ENCODE measurements at places on chromosomes 16 and 17.

DNA sequence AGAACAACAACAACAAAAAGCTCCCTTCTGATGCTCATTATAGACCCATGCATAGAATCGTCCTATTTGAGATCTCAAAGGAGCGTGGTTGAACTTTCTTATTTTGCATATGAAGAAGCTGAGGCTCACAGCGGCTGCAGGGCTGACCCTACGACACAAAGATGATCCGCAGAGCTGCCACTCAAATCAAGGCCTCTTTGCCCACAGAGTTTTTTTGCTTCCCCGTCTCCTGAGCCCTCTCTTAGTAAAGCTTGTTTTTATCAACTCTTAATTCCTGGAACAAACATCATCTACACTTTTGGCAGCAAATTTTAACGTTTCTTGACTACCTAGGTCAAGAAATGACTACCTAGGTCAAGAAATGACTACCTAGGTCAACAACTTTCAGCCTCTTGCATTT lies 73.7 kb downstream of the C16orf95 start:
- DNase-seq = no peak

DNA sequence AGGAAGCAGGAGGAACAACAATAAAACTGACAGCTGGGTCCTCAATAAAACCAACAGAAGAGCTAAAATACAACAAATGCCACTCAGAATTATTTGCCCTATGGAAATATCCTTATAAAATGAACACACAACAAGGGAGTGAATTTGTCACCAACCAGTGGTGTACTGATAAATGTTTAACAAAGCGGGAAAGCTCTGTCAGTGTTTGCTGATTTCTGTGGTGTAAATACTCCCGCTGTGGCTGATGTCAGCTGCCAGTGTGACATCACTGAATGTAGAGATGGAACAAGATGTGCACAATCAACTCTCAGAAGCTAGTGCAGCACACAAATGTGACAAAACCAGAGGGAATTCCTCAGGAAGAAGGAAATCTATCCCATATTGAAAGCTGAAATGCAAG lies 51.9 kb downstream of the CDYL2 start:
- no peak for DNase-seq

- no peak for DNase-seq
Measured at GRCh38 chr16:48546774-48547173, 63.2 kb downstream of the N4BP1 start.

DNA sequence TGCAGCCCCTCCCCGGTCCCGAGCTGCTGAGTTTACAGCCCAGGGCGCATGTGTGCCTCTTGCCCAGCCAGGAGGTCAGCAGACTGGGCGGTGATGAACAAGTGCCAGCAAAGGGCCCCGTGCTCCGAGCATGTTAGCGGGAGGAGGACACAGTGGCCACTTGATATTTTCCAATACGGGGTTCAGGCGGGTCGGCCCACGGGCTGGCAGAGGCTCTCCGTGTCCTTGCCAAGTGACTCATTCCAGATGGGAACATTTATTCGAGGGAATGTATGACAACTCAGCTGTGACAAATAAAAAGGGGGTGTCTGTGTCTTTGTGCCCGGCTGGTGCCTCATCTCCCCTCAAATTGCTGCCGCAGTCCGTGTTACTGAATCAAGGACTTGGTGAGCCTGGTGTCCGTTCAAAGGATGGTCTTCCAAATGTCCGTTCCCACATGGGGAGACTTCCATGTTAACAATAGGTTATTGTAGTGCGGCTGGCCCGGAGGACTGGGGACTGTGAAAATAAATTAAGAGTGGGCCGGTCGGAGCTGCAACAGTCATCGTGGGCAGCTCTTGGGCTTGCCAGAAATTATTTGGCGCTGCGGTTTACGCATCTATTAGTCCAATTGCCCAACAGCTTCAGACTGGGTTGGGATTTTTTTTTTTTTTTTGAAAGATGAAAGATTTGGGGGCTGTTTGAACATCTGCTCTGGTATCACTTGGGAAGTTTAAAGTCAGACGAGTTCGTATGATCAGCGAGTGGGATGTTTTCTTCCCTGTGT lies 174.0 kb upstream of the CIBAR2 start:
- DNase-seq = no peak

DNA sequence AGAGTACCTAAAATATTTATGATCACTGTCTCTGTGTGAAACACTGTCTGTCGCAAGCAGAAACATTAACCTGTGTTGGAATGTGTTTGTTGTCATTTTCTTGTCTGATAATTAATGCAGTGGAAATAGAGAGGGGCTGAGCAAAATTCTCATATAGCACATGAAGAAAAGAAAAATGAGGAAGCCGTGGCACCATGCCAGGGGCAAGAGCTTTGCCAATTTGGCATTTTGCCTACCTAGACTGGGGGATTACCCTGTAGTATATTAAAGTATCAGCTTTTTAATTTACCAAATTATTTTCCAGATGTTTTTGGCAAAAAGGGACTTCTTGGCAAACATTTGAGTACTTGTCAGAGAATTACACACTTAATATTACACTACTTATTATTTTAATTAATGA lies 1326.6 kb upstream of the GOT2 start:
- DNase-seq = no peak

DNA sequence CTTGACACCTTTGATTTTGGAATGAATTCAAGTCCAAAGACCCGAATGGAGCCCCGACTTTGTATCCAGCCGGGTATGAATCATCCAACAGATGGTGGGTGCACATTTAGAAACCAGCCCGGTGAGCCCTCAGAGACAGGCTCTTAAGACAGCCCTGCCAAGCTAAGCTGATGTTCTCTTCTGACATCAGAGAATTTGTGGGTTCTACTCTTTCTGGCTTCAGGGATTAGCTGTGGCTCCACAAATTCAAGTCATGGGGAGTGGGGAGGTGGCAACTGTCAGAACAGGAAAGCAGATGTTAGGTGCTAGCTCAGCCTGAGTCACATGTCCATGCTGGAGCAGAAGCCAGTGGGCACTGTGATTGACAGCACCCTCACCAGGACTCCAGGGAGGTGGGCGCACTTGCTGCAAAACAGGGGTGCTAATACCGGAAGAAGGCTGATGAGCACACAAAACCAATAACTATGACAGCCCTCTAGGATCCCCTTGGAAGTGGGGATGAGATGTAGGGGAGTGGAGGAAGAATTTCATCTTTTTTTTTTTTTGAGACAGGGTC lies 31.4 kb upstream of the XYLT2 start:
- DNase-seq = no peak

DNA sequence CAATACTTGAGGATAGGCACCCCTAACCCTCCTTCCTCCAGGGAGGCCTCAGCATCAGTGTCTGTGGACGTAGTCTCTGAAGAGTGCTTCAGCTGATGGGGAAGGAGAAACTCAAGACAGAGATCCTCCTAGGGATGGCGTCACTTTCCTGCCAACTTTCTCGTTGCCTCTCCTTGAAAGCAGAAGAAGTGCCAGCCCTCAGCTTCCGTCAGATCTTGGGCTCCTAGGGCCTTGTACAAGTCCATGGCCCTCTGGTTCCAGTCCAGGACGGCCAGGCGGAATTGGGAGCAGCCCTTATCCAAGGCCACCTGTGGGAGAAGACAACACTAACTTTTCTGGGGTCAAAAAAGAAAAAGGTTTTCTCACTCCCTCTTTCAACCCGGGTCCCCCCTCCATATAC lies 1.3 kb downstream of the SAT2 start:
- DNase-seq = no peak

GRCh38 chr17:81322271-81323082 lies 27.4 kb upstream of the SLC38A10 start:
- peak; percentile 44 for DNase-seq

GRCh38 chr17:47057830-47058229 lies 78.8 kb upstream of the RPRML start:
- no peak for DNase-seq

DNA sequence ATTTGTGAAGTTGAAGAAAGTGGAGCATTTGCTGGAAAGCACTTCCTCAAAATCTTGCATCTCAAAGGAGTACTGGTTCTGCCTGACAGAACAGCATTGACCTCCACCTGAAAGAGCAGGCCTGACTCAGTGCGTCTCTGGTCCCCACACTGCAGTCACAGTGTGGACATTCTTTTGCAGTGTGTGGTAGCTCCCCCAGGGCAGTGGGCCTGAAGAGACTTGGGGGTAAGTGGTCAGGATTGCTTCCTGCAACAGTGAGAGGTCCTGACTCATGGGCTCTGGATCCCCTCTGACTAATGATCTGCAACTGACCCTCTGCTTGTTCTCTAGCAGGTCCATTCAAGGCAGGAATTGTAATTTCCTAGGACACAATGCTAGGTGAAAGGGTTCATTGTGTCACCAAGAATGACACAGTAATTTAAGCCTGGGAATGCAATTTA lies 204.9 kb upstream of the KCNJ16 start:
- no peak for DNase-seq

GRCh38 chr16:83102336-83102735 lies 475.6 kb downstream of the CDH13 start:
- no peak for DNase-seq

DNA sequence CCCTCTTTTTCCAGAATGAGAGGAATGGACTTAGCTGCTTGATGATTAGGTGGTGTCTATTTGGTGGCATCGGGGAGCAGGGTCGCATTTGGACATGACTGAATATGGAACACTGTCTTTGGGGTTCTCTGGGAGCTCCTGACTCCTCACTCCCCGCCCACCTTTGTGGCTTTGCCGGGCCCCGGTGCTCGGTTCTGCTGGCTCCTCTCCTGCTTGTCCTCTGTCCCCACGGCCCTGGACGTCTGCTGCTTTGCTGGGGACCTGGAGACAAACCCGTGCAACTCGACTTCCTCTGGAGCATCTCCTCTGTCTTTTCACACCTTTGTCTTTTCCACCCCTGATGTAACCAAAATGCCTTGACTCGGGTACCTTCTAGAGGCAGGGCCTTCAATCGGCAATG lies 135.7 kb downstream of the IRX3 start:
- no peak for DNase-seq

GRCh38 chr17:12057520-12057919 lies 36.8 kb downstream of the MAP2K4 start:
- no peak for DNase-seq

DNA sequence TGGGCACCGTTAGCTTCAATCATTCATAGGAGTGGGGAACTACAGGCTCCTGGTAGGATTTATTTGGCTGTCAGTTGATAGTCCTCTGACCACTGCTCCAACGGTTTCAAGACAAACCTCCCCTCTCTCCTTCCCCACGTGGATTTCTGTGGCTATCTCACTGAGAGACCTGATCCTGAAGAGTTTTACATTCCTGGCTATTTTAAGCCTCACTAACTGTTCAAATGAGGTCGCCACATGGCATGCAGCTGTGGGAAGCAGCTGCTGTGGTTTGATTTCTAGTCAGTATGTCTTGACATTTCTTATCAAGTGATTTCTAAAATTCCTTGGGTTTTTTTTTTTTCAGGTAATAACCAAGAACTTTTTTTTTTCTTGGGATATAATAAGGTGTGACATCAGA lies 38.3 kb downstream of the CDK5R1 start:
- DNase-seq = no peak

- DNase-seq = no peak
Measured at GRCh38 chr17:17264430-17264829, 16.6 kb downstream of the COPS3 start.

DNA sequence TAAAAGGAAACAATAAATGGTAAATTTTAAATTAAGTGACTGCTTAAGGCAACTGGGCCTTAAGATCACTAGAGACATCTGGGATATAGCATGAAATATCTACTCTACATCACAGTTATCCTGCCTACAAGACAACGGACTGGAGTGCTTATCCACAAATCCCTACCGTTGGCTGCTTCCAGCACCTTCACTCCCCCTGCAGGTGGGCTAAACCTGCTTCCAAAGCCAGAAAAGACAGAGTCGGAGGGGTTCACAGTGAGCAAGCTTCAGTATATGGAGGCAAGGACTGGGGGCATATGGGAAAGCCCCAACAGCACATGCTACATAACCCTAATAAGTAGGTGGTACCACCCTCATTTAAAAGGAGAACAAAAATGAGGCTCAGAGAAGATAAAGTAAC lies 45.3 kb downstream of the GRIN2A start:
- no peak for DNase-seq

DNA sequence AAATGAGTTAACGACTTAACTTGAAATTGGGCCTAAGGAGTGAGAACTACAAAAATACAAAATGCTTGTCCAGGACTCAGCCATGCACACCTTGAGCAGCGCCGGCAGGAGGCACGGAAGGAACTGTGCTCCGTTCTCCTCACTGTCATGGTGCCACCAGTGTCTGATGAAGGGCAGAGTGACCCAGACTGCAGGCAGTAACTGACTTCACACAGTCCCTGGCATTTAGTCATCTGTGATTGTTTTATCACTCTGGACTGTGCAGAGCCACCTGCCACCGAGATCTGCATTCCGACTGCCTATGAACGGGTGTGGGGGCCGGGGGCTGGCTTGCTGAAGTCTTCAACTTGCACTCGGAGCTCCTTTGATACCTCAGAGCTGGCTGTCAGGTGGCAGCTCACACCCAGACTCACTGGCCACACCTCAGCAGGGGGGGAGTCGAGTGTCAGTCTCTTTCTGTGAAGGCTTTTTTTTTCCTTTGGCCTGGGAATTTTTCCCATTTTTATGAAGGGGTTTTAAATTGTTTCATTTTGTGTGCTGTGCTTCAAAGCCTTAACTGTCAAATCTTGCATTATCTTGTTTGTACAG lies 20.2 kb upstream of the ENDOV start:
- no peak for DNase-seq

GRCh38 chr17:72485596-72485995 lies 364.8 kb downstream of the SOX9 start:
- DNase-seq = no peak

DNA sequence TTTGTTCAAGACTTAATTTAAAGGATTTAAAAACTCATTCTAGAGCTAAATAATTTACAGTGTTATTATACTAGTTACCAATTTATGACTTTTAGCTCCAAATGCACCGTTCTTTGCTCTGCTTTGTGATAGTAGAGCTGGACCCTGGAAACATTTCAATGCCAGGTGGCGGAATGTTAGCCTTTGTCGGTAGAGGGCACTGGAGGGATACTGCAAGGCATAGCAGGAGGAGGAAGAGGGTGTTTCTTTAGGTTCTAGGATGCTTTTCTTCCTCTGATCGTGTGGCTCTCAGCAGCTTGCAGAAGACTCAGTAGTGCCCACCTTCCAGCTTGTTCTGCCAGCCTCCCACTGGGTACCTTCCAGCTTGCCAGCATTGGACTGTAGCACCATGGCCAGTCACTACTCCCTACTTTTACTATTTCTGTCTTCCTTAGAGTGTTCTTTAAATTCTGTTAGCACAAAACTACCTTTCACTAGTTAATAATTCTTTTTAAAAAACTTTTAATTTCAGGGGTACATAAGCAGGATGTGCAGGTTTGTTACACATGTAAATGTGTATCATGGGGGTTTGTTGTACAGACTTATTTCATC lies 325.3 kb downstream of the UTP18 start:
- no peak for DNase-seq

- DNase-seq = no peak
Measured at GRCh38 chr17:43845766-43846165, 1.2 kb upstream of the CD300LG start.

DNA sequence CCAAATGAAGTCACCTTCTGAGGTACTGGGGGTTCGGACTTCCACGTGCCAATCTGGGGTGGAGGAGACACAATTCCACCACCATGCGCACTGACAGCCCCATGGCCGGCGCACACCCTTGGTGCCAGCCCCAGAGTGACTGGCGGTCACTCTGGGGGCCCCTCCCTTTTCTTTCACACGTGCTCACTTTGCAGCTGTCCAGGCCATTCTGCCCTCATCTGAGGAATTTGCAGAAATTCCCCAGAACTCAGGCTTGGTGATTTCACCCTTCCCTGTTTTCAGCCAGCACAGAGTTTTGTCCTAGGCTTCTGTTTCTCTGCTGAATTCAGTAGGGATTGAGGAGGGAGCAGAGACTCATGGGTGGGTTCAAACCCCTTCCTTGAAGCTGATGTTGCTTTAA lies 54.8 kb downstream of the CDRT4 start:
- no peak for DNase-seq

GRCh38 chr17:68292689-68293040 lies 1.4 kb downstream of the ARSG start:
- DNase-seq = no peak

GRCh38 chr17:79304884-79305283 lies 230.3 kb downstream of the ENGASE start:
- DNase-seq = no peak
